Caudate nucleus (tissue), 63 donors: ENCODE measurements at places on chromosomes 7 and 10.

DNA sequence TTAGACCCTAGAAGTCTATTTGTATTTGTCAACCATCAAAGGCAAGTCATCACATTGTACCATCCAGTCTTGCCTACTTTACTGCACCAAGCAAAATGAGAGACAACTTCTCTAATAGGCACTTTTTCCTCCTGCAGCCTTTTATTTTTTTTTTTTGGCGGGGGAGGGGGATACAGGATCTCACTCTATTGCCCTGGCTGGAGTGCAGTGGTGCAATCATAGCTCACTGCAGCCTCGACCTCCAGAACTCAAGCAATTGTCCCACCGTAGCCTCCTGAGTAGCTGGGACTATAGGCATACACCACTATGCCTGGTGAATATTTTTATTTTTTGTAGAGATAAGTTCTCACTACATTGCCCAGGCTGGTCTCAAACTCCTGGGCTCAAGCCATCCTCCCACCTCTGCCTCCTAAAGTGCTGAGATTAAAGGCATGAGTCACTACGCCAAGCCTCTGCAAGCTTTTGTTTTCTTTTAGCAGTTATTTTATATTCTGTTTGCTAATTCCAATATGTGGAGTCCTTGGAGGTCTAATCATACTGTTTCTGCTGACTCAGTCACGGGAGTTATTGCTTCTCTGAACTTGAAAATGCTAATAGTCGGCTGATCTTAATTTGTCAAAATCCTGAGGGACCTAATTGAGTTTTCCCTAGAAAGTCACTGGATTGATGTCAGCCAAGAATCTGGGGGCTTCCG lies 14.2 kb downstream of the KPNA7 start:
- DNase-seq: no peak

GRCh38 chr10:121392657-121393056 lies 205.6 kb downstream of the FGFR2 start:
- no peak for DNase-seq

GRCh38 chr10:82924711-82925110 lies 1049.7 kb downstream of the NRG3 start:
- no peak for DNase-seq

DNA sequence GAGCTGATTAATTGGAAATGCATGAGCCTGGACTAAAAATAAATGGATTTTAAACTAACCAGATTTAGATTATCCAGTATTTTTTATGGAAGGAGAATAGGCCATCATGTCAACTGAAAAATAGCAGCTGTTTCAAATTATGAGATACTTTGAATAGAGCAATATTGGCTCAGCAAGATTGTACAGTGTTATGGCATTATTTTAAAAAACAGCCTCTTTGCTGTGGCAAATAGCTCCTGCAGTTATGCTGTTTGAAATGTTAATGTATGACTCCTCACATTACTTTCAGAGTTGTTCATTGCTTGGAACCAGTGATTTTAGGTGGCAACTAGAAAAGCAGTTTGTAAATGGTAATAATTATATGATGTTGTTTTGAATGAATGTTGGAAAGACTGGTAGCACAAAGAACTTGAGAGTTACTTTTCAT lies 244.5 kb downstream of the KIAA1217 start:
- DNase-seq: no peak

- no peak for DNase-seq
Measured at GRCh38 chr7:100914208-100914878, 18.7 kb upstream of the ACHE start.

DNA sequence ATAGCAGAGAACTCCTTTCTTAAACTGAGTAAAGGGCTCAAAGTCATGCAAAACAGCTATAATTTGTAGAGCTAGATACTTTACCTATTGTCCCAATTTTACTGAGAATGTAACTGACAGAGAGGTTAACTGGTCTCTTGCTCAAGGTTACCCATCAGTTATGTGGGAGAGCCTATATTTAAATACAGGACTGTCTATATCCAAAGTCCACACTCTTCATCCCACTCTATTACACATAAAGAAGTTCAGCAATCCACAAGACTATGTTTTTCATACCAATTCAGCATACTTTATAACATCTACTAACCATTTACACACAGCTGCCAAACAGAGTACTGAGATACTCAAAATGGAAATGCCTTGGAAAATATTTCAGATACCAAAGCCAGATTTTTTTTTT lies 100.2 kb downstream of the MICU1 start:
- DNase-seq: no peak

DNA sequence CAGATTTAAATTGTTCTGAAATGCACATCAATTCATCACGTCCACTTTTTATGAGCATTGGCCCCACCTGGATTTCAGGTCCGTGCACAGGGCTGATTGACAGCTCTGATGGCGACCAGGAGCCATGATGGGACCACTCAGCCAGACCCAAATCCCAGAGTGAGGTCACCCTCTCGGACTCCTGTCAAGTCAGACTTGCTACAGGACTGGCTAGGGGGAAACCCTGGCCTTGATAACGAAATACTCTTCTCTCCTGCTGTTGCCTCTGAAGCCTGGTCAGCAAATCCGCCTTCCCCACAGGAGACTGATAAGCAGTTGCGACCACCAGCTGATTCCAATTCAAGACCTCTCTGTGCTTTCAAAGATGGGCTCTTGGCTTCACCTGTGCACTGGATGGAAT lies 76.4 kb downstream of the CARD11 start:
- no peak for DNase-seq

DNA sequence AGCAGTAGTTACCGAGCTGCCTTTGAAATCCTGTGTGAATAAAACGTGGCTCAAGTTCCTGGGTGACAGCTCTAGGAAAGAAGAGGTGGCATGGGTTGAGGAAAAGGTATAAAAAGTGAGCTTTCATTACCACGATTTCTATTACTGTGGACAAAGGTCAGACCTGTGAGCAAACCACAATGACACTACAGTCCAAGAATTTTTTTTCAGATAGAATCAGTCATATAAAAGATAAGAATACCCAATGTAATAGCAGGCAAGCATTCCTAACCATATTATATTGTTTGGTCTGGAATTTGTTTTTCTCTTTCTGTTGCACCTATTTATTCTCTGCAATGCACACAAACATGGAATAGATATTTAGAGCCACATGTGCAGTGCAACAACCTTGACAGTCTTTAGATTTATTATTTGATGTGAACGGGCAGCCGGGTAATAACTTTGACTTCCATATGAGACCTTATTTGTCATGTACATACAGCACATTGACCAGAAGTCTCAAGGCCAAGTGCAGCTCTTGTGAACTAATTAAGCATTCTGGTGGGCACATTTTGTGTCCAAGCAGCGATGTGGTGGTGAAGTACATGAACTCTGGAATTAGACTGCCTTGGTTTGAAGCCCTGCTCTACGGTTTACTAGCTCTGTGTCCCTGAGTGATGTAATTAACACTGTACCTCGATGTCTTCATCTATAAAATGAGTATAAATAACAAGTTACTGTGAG lies 156.8 kb downstream of the NRCAM start:
- no peak for DNase-seq

- DNase-seq: no peak
Measured at GRCh38 chr7:20796500-20796899, 9.8 kb upstream of the SP8 start.

GRCh38 chr10:69232736-69233480 lies 12.8 kb downstream of the HKDC1 start:
- no peak for DNase-seq

GRCh38 chr7:108171164-108171563 lies 41.0 kb upstream of the LAMB4 start:
- no peak for DNase-seq

DNA sequence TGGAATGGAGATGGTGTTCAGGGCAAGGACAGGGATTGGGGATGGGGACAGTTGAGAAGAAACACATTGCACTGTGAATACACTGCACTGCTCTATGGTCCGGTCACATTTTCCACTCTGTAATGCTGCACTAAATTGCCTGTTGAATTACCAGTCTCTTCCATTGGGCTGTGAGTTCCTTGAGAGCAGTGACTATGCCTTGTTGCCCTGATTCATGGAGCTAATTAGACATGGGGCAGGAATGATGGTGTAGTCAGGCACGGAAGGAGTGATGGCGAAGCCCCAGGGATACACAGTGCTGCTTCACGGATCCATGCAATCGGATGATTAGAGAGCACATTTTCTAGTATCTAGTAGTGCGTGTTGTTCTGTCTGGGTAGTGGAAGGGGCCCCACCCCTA lies 25.4 kb upstream of the GPAM start:
- no peak for DNase-seq

DNA sequence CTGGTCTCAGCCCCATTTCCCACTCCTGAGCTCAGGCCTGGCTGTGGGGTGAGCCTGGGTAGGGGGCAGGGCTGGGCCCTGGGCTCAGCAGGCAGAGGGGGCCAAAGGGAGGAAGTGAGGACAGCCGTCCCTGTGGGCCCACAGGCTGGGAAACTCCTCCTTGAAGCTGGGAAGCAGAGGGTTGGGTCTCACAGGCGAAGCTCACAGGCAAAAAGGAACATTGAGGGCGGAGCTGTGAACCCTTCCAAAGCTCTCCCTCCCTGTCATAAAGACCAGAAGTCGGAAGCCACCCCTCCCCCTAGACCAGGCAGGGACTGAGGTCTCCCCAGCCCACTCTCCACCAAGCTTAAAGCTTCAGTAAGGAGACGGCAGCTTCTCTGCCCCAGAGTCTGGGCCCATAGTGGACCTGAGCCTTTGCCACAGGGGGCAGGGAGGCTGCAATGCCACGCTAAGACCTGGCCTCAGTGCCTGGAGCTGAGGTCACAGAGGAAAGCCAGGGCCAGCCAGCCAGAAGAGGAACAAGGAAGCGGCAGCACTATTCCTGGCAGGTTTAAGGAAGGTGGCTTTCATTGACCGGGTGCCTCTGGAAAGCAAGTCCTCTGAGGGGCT lies 1.0 kb upstream of the KCP start:
- DNase-seq: no peak

DNA sequence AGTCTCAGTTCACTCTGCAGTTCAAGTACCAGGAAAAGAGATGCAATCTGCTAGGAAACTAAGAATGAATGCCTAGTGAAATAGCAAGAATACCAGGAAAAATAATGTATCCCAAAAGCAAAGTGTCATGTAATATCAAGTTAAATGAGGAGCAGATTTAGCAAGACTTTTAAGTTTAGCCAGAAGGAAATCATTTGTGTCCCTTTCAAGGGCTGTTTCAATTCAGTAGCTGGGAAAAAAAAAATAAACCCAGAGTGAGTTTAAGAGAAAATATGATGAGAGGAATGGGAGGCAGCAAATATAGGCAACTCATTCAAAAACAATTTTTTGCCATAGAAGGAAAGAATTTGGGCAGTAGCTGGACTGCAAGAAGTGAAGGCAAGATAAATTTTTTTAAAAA lies 135.8 kb downstream of the DGKB start:
- no peak for DNase-seq

DNA sequence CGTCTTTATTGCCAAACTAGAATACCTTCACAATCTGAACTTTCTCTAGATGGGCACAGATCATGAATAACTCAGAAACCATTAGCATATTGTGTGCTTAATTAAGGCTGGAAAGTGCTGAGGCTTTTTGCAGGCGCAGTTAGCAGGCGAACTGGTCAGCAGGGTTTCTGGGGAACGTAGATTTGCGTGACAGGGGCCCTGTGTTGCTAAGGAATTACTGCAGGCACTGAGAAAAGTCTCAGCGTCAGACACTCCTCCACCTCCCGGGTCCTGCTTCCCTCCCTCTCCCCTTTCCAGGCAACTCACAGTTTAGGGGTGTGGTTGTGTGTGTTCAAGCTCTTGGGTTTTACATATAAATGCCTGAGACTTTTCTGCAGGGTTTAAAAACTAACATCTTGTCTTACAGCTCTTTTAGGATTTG lies 2.2 kb downstream of the MAP3K8 start:
- no peak for DNase-seq

GRCh38 chr10:43076876-43077420 lies at the start of gene RET:
RET (plus strand) TSS chr10:43077069; CDS start chr10:43077259, 190 bp downstream.
- peak; percentile 43 for DNase-seq

- DNase-seq: no peak
Measured at GRCh38 chr7:147586526-147586925, 1004.0 kb upstream of the C7orf33 start.

- no peak for DNase-seq
Measured at GRCh38 chr7:142248-142941, 50.0 kb upstream of the FAM20C start.

GRCh38 chr7:1192171-1192676 lies 32.2 kb upstream of the ZFAND2A start:
- no peak for DNase-seq

GRCh38 chr10:70584909-70585544 lies 17.5 kb downstream of the PRF1 start:
- no peak for DNase-seq

GRCh38 chr7:112869111-112869774 lies 79.0 kb upstream of the TMEM168 start:
- no peak for DNase-seq

GRCh38 chr7:151138153-151138851 lies 29.2 kb downstream of the GBX1 start:
- DNase-seq: no peak

DNA sequence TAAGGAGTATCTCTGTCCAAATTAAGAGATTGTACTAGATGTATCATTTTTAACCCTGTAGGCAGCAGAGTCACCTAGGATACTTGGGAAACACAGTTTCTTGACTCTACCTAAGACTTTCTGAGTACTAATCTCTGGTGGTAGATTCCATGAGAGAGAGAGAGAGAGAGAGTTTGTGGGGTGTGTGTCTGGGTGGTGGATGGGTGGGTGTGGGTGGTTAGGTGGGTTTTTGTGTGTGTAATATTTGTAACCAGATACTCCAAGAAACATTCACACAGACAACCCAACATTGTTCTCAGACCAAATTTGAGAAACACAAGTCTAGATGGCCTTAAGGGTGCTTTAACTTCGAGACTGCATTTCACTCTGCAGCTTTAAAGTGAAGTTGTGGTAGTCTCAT lies 215.2 kb downstream of the PRKG1 start:
- no peak for DNase-seq

GRCh38 chr10:130045801-130046321 lies 64.8 kb downstream of the C10orf143 start:
- DNase-seq: no peak

GRCh38 chr10:110093722-110094121 lies 85.9 kb downstream of the ADD3 start:
- DNase-seq: no peak

DNA sequence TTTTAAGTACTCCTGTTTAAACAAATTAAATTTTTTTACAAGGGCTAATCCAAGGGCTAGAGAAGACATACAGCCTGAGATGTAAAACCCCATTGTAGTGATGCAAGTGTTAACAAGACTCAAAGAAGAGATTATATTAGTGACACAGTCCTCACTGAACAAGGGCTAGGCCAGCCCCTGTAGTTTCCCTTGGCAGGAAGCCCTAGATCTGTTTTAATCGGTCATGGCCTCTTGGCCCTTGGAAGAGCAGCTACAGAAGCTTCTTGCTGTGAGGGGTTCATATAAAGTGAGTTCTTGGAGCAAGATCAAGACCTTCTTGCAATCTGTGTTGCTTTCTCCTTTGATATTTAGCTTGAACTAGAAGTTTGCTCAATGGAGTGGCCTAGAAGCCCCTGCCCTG lies 1339.4 kb downstream of the XPNPEP1 start:
- DNase-seq: no peak

GRCh38 chr10:34364253-34365037 lies 450.7 kb downstream of the PARD3 start:
- no peak for DNase-seq

- no peak for DNase-seq
Measured at GRCh38 chr7:20199015-20199737, 18.0 kb downstream of the MACC1 start.

- DNase-seq: no peak
Measured at GRCh38 chr10:15168291-15168785, at the start of gene NMT2. NMT2 (minus strand) TSS chr10:15168693; CDS start chr10:15168612, 81 bp downstream.
